ENCODE measurements at places on chromosomes 7 and 10.
A peak's percentile ranks its signal among the peaks of the same experiment; 100 is the strongest.

GRCh38 chr10:84607523-84607922 lies 279.1 kb downstream of the CCSER2 start:
- no peak for DNase-seq

DNA sequence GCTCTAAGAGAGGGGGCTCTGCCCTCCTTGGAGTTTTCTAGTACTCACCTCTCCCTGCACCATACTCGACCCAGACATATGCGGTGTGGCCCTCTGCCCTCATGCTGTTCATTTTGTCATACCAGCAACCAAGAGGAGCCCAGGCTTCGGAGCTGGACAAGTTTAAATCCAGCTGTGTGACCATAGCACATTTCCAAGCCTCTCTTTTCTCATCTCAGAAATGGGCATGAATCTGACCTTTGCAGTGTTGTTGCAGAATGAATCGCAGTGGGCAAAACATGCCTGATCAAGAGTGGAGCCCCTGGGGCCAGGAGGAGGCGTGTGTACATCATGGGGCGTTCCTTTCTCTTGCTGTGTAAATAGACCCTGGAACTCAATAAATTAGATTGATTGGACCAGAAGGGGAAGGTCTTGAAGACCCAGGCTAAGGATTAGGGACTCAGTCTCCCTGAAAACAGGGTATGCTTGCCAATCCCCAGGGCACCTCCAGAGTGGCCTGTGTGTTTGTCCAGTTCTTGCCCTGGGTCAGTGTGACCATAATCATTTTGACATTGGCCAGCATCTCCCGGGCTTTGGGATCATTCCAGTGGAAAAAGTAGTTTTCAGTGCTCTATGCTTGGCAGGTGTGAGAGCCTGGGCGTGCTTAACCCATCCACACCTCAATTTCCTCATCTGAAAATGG lies 59.6 kb downstream of the ZMIZ1 start:
- no peak for DNase-seq

- no peak for DNase-seq
Observed at GRCh38 chr10:31476088-31476487, 157.1 kb downstream of the ZEB1 start.

GRCh38 chr7:24158975-24159374 lies 125.0 kb upstream of the NPY start:
- no peak for DNase-seq

DNA sequence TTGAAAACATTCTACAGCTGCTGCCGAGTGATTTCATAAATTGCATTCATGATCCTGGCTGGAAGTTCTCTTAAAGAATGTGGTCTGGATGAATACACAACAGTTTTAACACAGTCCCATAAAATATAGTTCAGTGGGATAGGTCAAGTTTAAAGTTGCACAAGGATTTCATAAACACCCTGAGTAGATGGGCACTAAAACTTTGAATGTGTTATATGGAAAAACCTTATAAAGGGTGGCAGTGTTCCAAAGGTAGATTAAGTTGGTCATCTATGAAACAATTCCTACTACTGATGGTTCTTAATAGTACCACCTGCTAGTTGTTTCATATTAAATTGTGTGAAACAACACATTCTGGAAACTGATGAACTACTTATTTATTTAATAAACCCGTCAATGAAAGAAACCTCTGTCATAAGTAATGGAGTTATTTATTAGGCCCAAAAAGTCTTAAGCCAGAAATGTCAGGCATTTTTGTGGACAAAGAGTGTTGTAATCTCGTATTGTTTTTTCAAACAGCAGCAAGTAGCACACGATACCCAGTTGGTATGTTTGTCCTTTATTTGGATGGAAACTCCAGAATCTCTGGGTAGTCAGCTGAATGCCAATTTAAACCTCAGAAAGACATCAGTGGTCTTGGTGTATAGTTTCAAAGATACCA lies 14.3 kb upstream of the RPA3 start:
- DNase-seq: no peak

DNA sequence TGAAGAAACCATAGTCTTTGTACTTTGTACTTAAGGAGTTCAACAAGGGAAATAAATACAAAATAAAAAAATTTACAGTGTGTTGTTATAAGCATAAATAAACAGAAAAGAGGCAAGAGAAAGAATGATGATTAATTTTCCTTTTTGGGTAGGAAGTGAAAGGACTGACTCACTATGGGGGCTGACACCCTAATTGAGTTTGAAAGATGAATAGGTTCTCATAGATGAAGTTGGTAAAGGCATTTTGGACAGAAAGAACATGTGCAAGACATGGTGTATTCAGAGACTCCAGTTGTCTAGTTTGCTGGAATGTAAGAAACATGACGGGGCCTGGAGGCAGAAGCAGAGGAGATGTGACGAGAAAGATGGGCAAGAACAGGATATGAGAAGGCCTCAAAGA lies 83.7 kb downstream of the VPS50 start:
- no peak for DNase-seq

DNA sequence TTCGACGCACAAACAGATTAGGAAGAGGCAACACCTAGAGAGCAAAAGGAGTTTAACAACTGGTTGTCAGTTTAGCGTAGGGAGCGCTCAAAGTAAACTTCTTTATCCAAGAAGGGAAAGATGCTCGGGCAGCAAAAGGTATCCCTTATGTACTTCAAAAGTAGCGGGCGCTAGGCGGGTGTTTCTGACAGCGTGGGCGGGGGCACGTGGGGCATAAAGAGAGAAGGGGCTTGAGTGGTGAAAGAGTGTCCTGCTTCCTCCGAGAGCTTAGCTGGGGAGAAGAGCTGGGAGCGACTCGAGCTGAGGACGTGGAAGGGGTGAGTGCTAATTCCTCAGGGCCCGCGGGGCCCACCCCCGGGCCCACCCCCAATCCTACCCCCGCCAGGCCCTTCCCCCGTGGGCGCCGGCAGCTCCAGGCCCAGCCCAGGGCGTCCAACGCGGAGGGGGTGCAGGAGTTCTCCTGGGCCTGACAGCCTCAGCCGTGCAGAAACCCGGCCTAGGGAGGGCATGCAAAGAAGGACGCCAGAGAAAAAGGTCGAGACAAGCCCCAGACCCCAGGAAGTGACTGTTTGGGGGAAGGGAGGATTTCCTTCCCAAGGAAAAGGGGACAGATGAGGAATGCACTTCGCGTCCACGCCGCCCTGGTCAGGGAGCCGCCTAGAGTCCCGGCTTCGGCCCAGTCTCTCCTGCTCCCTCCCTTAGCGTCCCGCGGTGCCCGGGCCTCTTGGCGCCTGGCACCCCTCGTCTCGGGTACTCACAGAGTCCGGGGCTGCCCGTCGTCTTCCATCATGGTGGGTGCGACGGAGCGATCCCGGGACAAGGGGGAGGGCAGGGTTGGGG lies 868 bp downstream of the TIAL1 start:
- peak; percentile 58 for DNase-seq

GRCh38 chr10:18140957-18141845 lies 977 bp downstream of the CACNB2 start:
- no peak for DNase-seq

- no peak for DNase-seq
Observed at GRCh38 chr7:70303780-70304179, 705.5 kb downstream of the AUTS2 start.

DNA sequence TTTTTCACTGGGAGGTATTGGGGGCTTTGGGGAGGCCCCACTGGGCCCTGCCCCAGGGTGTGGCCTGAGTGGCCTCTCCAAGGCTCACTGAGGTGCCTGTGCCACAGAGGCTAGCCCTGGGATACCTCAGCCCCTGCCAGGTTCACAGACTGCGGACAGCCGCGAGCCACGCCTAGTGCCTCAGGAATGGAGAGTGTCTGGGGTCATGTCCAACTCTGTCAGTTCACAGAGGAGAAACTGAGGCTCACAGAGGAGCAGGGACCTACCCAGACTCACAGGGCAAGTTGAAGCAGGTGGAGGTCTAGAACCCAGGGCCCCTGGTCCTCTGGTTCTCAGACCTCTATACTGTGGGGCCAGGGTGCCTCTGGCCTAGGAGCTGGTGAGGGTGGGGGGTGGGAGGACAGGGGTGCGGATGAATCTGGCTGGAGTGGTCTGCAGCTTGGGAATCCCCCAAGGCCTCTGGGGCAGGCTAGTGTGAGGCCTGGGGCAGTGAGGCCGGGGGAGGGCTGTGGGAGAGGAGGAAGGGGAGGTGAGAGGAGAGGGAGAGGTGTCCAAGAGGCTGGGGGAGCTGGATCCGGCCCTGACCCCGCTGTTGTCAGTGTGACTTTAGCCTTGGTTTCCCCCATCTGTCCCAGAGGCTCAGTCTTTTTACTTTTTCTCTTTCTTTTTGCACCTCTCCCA lies 20.0 kb downstream of the NEURL1 start:
- DNase-seq: no peak

DNA sequence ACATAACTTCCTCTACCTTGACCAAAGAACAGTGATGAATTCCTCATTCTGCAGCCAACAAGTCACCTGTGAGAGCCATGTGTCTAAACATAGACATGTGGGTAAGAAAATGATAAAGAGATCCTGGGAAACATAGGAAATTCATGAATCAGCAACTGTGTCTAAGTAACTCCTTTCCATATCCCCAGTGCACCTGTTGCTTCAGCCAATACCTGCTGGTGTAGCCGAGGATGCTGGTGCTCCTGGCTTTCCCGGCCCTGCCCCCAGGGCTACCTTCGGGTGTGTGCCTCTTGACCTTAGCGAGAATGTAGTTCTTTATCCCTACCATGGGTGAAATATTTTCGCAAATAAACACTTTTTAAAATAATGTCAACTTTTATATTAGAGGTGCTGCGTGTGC lies 114.1 kb downstream of the OR13A1 start:
- no peak for DNase-seq

DNA sequence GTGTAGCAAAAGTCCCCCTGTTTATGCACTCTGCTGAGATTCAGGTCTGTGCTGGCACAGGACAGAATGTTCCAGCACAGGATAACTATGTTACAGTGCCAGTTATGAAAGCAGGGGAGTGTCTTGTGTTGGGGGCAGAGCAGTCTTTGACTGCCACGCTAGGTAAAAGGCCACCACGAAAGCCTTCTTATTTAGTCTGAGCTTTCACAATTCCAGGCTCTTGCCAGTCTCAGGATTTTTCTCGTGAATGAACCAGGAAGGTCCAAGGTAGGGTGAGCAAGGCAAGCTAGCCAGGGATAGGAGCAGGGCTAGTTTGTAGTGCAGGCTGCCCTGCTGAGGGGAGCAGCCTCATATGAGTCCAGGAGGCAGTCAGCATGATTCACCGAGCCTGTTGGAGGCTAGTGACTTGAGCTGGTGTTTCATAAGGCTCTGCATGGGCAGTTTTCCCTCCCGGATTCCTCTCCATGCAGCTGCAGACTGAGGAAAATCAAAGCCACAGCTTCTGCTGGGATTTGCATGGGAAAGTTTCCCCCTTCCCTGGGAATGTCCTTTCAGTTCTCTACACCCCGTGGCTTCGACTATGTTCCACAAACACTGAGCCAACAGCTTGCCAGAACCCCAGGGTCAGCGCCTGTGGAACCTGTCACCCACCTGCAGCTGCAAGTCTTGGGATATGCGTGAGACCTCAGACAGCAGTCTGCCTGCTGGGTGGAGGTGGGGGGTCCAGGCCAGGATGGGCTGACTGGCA lies 112.3 kb downstream of the JCAD start:
- DNase-seq: no peak

- no peak for DNase-seq
Observed at GRCh38 chr7:66847879-66848790, 72.9 kb upstream of the TMEM248 start.

DNA sequence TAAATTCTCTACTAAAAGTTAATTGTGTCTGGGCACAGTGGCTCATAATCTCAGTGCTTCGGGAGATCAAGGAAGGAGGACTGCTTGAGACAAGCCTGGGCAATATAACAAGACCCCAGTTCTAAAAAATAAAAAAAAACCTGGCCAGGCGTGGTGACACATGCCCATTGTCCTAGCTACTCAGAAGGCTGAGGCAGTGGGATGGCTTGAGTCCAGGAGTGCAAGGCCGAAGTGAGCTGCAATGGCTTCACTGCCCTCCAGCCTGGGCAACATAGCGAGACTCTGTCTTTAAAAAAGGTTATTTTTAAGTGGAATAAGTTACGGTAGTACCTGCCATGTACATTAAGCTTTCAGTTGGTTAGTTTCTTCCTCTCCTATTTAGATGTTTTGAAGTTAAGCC lies 28.9 kb downstream of the CDK14 start:
- DNase-seq: no peak

DNA sequence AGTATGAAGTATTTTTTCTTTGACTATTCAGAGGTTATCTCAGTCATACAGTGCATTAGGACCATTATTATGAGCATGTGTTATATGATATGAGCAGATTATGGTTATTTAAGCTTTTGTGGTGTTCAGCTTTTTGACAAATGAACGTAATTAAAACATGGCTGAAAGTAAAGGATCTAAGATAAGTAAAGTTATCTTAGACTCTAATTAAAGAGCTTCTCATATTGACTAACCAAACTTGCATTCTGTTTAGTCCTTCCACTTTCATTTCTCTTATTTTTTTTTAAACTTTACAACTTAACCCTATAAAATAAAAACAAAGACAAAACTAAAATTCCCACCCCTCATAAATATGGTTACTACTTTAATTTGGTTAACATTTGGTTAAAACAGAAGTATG lies 6.9 kb upstream of the GPR85 start:
- no peak for DNase-seq

- DNase-seq: no peak
Observed at GRCh38 chr10:37222046-37222445, 96.6 kb downstream of the ANKRD30A start.

DNA sequence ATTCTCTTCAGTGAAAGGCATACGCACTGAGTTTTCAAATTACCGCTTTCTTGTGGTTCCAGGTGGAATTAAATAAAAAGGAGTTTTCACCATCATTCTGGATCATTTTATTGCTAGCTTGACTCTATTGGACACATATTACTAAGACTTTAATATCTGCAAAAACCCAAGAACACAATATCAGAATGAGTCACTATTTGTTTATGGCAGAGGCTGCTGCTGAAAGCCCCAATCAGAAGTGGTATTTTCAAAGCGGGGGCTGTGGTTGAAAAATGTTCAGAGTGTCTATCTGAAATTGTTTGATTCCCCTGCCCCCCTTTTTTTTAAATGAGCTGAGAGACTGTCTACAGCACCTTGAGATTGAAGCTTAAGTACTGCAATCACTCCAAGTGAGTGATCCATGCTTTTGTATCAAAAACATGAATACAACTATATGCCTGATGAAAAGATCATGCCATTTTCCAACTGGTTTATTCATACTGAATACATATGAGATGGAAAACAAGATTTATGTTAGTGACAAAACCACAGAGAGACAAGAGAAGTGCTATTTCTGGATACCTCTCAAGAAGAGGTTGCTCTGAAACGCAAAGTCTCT lies 376.4 kb downstream of the HTR7 start:
- no peak for DNase-seq

DNA sequence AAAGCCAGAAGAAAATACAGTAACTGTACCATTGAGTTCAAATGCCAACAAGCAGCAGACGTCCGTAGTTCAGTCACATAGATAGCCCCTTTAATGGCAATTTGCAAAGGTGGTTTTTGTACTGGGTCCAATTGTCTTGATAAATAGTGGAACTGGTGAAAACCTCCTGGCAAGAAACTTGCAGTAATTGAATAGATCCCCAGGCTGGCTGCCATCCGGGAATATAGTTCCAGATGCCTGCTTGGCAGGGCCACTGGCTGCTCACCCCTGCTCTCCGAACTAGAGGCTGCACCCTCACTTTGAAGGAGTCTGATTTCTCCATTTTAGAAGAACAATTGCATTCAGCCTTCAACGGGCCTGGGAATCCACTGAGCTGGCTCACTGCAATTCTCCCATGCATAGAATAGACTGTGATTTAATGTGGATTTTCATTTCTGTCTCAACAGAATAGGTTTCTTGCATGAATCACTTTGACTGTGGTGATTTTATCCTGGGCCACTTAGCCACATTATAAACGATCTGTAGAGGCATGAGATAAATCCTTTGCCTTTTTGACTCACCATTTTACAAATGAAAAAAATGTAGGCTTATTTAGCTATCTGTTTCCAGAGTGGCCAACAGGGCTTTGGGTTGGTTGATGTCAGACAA lies 35.9 kb upstream of the ELMO1 start:
- no peak for DNase-seq

GRCh38 chr10:24661376-24661775 lies 62.3 kb downstream of the ARHGAP21 start:
- DNase-seq: no peak
